GM13977 (cell line): ENCODE measurements at places on chromosomes 4 and X.
A peak's percentile ranks its signal among the peaks of the same experiment; 100 is the strongest.

DNA sequence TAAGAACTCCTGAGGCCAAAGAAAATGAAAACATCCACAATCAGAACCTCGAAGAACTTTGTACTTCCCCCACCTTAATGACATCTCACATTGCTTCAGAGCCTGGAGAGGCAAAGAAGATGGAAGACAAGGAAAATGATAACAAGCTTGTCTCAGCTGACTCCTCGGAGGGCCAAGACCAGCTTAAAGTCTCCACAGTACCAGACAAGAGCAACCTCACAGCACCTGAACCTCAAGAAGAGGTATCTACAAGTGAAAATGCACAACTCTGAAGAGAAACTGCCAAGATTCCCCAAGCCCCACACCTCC is 97.5 kb downstream of the HNRNPD start:
- no peak for DNase-seq

DNA sequence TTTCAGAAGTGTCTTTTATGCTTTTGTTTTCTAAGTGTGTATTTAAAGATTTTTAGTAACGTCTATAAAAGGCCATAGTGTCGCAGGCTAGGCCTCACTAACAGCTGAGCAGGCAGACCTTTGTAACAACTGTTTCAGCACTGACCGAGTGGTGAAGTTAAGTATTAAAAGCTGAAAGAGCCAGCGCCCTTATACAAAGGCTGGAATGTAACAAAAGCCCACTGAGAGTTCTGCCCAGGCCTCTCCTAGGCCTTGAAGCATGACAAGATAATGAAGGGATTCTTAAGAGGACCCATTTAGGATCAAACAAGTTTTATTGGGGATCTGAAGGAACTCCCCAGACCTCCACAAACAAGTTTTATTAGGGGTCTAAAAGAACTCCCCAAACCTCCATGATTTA is 722.5 kb upstream of the PRKX start:
- DNase-seq = no peak

- no peak for DNase-seq
Measured at GRCh38 chr4:66558651-66559050, 888.4 kb upstream of the EPHA5 start.

GRCh38 chr4:6956434-6957147 is 47.0 kb downstream of the TBC1D14 start:
- DNase-seq = no peak

DNA sequence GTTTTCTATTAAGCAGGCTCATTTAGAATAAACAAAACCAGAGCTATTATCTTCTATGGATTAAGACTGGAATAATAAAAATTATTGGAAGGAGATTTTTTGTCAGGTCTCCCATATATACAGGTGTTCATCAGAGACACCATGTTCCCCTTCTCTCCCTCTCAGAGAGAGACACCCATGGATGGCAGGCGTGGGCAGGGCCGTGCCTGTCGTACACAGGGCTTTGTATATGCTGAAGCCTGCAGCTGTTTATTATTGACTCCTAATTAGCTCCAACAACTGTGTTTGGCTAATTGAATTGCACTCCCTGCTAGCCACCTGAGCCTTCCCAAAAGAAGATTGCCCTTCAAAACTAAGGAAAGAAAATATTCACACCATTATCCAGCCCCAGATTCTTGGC is 81.6 kb downstream of the GK start:
- no peak for DNase-seq

- no peak for DNase-seq
Measured at GRCh38 chr4:86894455-86894854, 2.2 kb upstream of the C4orf36 start.

- DNase-seq = no peak
Measured at GRCh38 chr4:4853371-4853823, 6.1 kb upstream of the MSX1 start.

GRCh38 chr4:140753329-140753728 is 2.9 kb downstream of the TBC1D9 start:
- DNase-seq = no peak

DNA sequence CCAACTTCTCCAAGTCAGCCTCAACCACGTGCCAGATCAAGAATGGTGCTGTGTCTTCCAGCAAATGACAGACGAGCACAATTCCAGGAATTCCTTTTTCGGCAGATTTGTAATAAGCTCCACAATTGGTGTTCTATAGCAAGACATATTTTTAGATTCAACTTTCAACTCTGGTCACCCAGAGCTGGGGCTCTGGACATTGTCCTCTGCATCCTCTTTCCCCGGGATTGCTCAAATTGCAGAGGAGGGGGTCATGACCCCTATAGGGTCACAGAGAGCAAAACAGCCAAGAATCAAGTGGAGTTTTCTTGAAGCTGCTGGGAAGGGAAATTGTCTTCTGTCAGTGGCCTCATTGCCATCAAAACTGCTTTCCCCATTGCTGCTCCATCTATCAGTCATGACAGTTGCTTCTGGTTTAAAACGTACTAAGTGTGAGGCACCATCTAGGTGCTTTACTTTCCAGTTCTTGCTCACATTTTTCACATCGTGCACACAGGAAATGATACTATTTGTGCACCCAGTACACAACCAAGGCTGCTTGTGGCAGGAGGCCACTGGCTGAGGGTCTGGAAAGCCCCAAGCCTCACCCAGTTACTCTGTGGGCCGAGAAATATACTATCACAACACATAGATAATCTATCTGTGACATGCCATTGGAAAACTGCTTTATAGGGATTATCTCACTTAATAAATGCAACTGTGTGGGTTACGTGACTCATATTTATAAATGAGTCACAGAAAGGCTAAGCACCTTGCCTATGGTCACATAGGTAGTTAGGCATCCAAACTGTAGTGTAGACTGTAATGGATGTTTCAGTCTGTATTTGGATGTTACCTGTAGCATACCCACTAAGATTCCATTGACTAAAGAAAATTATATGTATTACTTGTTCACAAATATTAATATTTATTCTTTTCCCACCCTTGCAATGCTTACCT is 91.7 kb upstream of the PHOX2B start:
- peak; percentile 12 for DNase-seq

- DNase-seq = no peak
Measured at GRCh38 chrX:110806145-110806544, 10.5 kb upstream of the CHRDL1 start.

DNA sequence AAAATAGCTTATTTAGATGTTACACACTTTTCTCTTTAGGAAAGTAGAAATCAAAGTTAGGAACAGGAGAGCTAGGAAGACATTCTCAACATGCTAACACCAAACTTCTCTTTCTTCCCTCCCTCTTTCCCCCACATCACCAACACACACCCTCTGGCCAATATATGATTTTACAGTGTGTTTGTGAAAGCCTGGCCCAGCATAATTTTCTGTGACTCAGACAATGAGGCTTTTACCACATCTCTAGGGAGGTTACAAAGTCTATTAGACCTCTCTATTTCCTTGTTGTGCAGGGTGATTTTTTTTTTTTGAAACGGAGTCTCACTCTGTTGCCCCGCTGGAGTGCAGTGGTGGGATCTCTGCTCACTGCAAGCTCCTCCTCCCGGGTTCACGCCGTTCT is 189.9 kb downstream of the AASDH start:
- DNase-seq = no peak

- no peak for DNase-seq
Measured at GRCh38 chr4:56871371-56871866, 36.3 kb upstream of the REST start.

GRCh38 chr4:83012200-83012686 is 1.6 kb upstream of the LIN54 start:
- DNase-seq = peak; percentile 56

GRCh38 chrX:151515237-151515636 is 48.2 kb upstream of the PASD1 start:
- DNase-seq = no peak

DNA sequence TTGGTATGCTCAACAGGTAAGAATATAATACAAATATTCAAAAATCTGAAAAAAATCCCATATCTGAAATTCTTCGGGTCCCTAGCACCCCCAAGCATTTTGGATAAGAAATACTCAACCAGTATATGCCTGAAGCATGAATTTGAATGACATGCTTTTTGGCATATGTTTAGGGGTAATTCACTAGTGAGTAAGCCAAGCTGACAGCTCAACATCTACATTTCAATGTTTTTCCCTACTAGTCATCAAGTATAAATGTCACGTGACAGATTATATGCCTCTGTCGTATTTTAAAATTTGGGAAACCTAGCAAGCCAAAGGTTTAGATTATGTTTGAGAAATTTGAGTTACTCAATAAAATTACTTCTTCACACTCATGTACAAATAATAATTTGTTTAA is 125.1 kb downstream of the FGF16 start:
- DNase-seq = no peak

- no peak for DNase-seq
Measured at GRCh38 chrX:68936126-68936525, 107.3 kb downstream of the EFNB1 start.

DNA sequence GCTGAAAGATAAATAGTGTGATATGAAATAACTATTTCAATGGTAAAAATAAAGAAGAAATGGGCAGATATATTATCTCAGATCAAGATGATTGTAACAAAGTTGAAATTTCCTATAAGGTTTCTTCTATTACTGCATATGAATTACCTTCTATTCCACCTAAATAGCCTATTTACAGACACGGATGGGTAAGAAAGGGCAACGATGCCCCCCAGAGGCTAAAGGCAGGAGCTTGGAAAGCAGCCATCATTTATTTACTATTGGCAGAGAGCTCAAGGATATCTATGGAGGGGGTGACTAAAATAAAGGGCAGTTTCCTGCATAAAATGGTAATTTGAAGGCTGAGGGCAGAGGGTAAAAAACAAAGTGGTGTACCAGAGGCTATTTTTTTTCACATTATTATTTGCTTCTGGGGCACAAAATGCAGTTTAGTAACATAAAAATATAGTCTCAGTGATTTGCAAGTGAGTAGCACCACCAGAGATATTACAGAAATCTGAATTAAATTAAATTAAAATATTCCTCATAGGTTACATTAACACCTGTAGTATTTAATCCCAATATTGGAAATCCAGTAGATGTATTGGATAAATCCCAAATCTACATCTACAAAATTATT is 123.1 kb downstream of the BTC start:
- DNase-seq = peak; percentile 10

- no peak for DNase-seq
Measured at GRCh38 chr4:165150545-165150944, 37.9 kb upstream of the TMEM192 start.

DNA sequence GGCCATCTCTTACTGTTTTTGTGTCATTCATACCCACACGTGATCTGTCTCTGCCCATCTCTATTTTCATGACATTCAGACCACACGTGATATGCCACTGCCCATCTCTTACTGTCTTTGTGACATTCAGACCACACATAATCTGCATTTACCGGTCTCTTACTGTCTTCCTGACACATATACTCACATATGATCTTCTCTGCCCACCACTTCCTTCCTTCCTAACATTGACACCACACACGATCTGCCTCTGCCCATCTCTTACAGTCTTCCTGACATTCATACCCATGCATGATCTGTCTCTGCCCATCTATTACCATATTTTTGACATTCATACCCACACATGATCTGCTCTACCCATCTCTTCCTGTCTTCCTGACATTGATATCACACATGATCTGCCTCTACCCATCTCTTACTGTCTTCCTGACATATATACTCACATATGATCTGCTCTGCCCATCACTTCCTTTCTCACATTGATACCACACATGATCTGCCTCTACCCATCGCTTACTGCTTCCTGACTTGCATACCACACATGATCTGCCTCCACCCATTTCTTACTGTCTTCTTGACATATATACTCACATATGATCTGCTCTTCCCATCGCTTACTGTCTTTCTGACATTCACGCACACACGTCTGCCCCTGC is 36.1 kb downstream of the SCML1 start:
- DNase-seq = no peak

DNA sequence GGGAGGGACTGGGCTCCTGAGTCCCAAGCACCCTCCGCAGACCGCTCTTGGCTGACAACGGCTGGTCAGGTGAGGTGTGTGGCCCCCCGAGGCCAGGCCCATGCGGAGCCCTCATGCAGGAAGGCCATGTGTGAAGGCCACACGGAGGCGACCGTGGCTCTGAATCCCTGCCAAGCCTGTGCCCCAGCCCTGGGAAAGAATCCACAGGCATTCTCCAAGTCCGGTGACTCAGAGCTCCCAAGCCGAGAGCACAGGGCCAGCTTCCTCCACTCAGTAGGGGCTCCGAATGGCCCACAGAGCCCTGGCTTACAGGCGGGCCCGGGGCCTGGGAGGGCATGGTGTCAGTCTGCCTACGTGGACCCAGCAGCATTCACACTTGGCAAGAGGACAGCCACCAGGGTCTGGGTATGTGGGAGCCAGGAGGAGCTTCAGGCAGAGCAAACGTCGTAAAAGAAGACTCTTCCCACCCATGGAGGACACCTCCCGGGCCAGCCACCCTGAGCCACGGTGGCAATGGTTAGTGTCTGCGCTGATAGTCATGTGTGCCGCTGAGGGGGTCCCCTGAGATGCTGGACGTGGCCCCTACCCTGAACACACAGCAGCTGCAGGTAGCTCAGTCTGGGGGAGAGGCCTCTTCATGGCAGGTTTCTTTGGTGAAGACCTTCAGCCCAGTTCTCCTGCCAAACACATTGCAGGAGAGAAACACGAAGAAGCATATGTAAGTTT is 105.7 kb downstream of the PSAPL1 start:
- no peak for DNase-seq

DNA sequence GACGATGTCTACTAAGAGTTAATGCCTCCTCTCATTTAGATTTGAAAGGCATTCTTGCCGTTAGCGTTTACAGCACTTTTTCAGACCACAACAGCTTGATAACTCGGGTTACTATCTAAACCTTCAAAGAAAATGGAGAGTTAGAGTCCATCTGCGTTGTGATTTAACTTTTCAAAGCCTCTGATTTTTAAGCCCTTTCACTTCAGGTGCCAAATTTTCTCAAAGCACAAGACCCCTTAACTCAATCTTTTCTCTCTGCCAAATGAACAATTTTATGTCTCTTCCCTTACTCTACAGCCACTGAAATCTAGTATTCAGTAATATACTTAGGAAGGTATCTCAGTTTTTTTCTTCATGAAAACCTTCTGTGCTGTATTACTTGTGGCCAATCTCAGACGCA is 310.5 kb downstream of the TENM3 start:
- no peak for DNase-seq

GRCh38 chrX:110406822-110407221 is 48.2 kb downstream of the RTL9 start:
- no peak for DNase-seq

- DNase-seq = peak; percentile 14
Measured at GRCh38 chrX:114619874-114620273, 36.0 kb downstream of the HTR2C start.

- no peak for DNase-seq
Measured at GRCh38 chrX:82711457-82711856, 796.6 kb upstream of the POU3F4 start.

GRCh38 chrX:129723511-129723910 is 15.3 kb upstream of the XPNPEP2 start:
- no peak for DNase-seq

GRCh38 chr4:137509855-137510282 is 22.4 kb downstream of the PCDH18 start:
- no peak for DNase-seq

DNA sequence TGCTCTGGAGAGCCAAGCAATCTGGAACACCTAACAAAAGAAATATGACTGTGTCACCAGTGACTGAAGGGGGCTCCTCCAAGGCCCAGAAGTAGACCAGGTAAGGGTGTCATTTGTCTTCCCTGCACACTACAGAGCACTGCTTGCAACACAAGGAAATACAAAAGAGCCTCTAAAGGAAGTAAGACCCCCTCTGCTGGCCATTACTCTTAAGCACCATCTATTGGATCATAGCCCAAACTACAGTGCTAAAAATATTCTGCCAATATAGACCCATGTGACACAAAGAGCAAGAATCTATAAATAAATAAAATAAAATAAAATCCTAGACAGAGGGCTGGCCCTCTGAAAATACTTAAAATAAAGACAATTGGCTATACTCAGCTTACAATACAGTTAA is 528.7 kb downstream of the TMA16 start:
- DNase-seq = no peak

- DNase-seq = no peak
Measured at GRCh38 chr4:53865054-53865453, 199.4 kb downstream of the CHIC2 start.
